ENCODE measurements at places on chromosomes 2 and 18. TPM values are rescaled to one million over a fixed set of nuclear protein-coding genes. Genes with fewer than 3 reads are reported as not detected.

IRS1 gene
- 11.8 TPM for total RNA-seq

DNA sequence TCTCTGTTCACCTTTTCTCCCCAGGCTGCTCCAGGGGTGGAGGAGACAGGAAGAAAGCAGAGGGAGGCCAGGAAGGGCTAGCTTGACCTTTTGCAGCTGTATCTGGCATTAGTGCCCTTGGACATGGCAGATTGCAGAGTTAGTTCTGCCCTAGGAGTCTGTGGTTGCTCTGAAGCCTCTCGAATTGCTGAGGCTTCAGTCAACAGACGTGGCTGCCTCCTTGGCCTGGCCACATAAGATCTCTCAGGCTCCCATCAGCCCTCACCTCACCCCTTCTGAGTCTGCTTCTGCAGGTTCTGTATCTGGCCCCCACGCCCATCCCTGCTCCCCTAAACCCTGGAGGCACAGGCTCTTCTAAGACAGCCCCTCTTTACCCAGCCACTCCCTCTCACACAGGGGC is 18.2 kb upstream of the PLB1 start:
- no peak for DNase-seq

HOXD8 gene
- total RNA-seq, result not detected

- DNase-seq, result peak; percentile 76
Observed at GRCh38 chr2:95314964-95315611, 17.9 kb downstream of the KCNIP3 start.

CPS1 gene
- 2.9 TPM for total RNA-seq

- no peak for DNase-seq
Observed at GRCh38 chr2:126645211-126645618, 10.7 kb upstream of the GYPC start.

- no peak for DNase-seq
Observed at GRCh38 chr18:42632801-42633200, 482.7 kb downstream of the RIT2 start.

POMC gene
- total RNA-seq, result 1.2 TPM

GRCh38 chr2:217279556-217279955 is 419.7 kb upstream of the TNP1 start:
- no peak for DNase-seq

ARHGEF4 gene
- total RNA-seq, result 43.2 TPM

ACVR1 gene
- 14.7 TPM for total RNA-seq

- no peak for DNase-seq
Observed at GRCh38 chr2:241432824-241433448, 75.4 kb downstream of the STK25 start.

DNA sequence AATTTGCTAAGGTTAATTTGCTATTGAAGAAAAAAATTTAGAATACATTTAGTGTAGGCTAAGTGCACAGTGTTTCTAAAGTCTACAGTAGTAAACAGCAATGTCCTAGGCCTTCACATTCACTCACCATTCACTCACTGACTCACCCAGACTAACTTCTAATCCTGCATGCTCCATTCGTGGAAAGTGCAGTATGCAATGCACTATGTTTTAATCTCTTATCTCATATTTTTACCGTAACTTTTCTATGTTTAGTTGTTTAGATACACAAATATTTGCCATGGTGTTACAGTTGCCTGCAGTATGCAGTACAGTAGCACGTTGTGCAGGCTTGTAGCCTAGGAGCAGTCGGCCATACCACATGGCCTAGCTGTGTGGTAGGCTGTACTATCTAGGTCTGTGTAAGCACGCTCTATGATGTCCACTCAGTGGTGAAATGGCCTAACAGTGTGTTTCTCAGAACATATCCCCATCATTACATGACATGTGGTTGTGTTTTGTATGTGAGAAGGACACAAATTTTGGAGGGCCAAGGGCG is 18.1 kb upstream of the RFX8 start:
- DNase-seq, result no peak

KIAA2012 gene
- 0.82 TPM for total RNA-seq

GRCh38 chr18:250685-251084 is 17.2 kb downstream of the THOC1 start:
- no peak for DNase-seq

GRCh38 chr2:95359501-95359930 is 43.0 kb upstream of the FAHD2A start:
- no peak for DNase-seq

DNA sequence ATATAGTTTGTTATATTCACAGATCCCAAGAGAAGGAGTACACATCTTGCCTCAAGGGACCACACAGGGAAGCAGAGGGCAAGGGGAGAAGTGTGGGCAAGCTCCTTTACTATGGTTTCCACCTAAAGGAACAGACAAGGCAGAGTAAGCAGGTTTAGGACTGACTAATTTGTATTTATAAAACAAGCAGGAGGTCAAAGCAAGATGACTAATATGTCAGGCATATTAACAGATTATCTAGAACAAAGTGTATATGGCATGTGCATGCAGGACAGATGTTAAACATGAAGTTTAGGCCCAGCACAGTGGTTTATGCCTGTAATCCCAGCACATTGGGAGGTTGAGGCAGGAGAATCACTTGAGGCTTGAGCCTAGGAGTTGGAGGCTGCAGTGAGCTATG is 3.7 kb upstream of the LRP2 start:
- no peak for DNase-seq

DNA sequence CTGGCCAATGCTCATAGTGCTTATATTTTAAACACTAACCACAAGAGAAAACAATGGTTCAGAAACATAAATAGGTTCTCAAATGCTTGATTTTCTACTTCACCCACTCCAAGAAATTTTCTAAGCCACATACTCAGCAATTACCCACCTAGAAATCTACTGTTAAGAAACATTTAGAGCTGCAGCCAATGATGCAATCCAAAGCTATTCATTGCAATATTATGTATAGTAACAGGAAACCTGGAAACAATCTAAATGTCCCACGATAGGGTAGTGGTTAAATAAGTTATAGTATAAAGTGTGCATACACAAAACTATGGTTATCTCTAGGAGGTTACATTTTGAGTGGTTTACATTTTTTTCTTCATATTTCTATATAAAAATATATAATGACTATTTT is 5.7 kb downstream of the FAM237A start:
- no peak for DNase-seq

DPP4 gene
- total RNA-seq, result 8.6 TPM

DNA sequence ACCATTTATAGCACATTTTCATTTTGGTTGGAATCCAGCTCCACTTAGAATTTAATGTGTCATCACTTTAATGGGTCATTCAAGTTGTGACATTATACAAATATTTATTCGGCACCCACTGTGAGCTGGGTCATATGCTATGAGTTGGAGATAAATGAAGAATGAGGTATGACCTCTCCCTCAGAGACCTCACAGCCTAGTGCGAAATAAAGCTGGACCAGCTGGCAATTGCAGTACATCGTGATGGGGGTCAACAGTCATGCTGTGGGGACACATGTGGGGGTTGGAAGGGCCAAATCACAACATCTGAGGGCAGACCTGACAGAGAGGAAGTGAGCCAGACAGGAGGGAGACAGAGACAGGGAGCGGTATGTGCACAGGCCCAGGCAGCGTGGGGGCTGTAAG is 175.4 kb downstream of the MAIP1 start:
- DNase-seq, result no peak

GRCh38 chr18:22282311-22283115 is 113.1 kb downstream of the GATA6 start:
- no peak for DNase-seq

PARD6G gene
- 9.4 TPM for total RNA-seq

GRCh38 chr2:120707816-120708215 is 27.9 kb upstream of the GLI2 start:
- no peak for DNase-seq

- no peak for DNase-seq
Observed at GRCh38 chr2:76759634-76760366, 762.4 kb downstream of the LRRTM4 start.

DNA sequence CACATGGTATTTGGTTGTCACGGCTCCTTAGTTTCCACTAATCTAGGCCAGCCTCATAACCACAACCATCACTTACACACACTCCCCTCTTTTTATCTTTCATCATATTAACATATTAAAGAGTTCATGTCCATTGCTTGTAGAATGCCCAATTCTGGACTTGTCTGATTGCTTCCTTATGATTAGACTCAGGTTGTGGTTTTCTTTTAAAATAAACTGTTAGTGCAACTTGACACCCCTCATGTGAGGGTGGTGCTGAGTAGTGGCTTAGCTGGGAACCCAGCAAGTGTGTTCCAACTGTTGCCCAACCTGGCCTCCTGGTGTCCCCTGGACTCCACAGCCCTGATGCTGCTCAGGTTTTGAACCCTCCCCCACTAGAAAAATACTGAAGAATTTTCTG is 20.1 kb upstream of the CD207 start:
- no peak for DNase-seq

GRCh38 chr2:177756336-177756735 is 316.2 kb downstream of the PDE11A start:
- DNase-seq, result no peak

GRCh38 chr2:160892204-160892603 is 268.0 kb upstream of the TANK start:
- no peak for DNase-seq

DNA sequence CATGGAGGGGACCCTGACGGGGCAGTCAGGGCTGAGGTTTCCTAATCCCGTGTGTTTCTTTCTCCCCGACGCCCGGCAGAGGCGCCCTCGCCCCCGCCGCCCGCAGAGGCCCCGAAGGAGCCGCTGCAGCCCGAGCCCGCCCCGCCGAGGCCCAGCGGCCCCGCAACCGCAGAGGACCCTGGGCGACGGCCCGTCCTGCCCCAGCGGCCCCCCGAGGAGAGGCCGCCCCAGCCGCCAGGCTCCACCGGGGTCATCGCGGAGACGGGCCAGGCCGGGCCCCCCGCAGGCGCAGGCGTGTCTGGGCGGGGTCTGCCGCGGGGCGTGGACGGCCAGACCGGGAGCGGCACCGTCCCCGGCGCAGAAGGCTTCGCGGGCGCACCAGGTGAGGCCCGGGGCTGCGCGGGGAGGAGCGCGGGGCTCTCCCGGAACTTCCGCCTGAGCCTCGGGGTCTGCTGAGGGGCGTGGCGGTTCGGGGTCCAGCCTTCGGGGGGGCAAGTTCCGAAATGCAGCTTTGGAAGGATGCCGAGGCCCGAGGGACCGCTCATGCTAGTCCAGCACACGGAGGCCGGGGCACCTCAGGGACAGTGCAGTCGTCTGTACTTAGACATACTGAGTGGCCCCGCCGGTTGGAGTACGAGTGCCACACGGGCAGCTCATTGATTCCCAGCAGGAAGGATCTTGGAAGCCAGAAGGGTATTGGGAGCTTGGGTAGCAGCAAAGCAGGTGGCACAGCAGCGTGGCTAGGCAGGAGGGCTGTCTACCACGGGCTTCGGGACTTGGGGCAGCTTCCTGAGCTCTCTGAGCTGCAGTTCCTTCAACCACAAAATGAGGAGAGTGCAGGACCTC is 60.1 kb downstream of the EMILIN2 start:
- DNase-seq, result peak; percentile 47

RUFY4 gene
- total RNA-seq, result not detected

GRCh38 chr2:212005085-212005671 is 533.4 kb downstream of the ERBB4 start:
- DNase-seq, result no peak

- DNase-seq, result no peak
Observed at GRCh38 chr2:239876948-239877289, 148.2 kb downstream of the NDUFA10 start.

- no peak for DNase-seq
Observed at GRCh38 chr2:65727816-65728215, 295.4 kb upstream of the SPRED2 start.

DNA sequence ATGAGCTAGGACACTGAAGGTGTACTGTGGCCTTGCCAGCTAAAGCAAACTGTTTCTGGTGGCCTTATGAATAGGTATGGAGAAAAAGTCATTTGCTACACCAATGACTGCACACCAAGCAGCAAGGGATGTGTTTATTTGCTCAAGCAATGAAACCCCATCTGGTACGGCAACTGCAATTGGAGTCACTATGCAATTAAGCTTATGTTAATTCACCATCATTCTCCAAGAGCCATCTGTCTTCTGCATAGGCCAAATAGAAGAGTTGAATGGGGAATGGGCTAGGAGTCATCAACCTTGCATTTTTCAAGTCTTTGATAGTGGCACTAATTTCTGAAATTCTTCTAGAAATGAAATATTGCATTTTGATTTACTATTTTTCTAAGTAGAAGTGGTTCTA is 372.0 kb downstream of the KCNJ3 start:
- DNase-seq, result no peak

DNA sequence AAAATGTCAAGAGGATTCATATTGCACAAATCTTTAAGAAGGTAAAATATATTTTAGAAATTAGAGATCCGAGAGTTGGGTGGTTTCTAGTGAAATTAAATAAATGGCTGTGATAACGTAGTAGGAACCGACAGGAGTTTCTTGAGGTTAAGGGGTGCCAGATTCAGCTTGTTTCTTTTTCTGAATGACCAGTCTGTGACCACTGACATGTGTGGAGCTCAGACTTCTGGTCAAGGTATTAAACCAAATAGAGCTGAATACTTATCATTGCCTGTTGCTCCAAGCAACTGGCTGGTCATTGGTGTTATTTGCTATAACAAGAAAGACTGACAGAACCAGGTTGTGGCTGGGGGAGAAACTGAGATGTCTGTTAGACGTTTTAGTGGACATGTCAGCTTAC is 408.2 kb upstream of the HS6ST1 start:
- DNase-seq, result no peak

DNA sequence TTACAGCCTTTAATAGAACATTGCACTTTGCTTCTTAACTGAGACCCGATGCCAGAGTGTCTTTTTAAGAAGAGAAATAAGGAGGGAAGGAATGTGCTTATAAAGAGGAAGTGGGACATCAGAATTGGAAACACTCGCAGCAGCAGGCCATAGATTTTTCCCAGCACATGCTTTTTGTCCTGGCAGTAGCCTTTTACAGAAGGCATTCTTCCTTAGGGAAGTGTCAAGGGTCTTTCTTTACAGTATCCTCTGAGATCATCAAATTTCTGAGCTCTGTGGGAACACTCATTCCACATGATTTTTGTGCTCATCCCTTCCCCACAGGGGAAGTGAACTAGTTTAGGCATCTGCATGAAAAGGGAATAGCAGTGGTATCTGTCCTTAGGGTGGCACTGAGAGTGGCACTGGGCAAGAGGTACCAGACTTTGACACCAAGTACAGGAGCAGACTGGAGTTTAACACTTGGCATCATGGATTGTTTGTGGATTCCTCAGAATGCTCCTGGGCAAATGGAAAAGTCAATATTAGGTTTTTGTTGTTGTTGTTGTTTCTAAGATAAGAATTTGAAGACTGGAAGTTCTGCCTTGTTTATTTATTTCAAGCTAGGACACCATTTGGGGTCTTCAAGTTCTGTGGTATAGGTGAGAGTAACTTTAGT is 4.1 kb downstream of the MYO1B start:
- no peak for DNase-seq

- DNase-seq, result no peak
Observed at GRCh38 chr2:189144700-189145211, 34.8 kb downstream of the COL5A2 start.

SNORC gene
- total RNA-seq, result 2.4 TPM

GRCh38 chr2:127469974-127470373 is 51.7 kb downstream of the PROC start:
- no peak for DNase-seq

All from frontal cortex (tissue), 4 donors.